ENCODE measurements at places on chromosomes 12 and 14.
A peak's percentile ranks its signal among the peaks of the same experiment; 100 is the strongest.

DNA sequence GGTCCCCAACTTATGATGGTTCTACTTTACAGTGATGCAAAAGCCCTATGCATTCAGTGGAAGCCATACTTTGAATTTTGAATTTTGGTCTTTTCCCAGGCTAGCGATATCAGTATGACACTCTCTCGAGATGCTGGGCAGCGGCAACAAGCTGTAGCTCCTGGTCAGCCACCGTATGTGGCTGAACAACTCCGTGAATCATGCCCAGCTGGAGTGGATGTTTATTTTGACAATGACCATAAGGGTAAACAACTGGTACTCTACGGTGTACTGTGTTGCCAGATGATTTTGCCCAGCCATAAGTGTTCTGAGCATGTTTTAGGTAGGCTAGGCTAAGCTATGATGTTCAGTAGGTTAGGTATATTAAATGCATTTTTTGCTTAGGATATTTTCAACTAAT lies 8.2 kb upstream of the ZNF410 start:
- DNase-seq: no peak

DNA sequence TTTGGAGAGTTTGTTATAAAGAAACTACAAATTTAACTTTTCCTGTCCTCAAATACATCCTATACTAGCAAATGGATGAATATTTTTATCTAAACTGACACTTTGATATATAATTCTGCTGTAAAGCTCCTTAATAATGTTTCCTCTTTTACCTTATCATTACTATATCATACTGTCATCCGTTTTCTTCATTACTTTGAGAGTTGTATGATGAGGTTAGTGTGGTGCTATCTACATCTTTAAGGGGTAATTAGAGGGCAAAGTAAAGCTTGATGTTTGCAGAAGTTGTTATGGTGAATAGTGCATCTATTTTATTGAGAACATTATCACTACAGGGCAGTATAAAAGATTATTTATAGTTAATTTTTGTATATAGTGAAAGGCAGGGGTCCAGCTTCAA lies 36.1 kb downstream of the LIN7A start:
- no peak for DNase-seq

DNA sequence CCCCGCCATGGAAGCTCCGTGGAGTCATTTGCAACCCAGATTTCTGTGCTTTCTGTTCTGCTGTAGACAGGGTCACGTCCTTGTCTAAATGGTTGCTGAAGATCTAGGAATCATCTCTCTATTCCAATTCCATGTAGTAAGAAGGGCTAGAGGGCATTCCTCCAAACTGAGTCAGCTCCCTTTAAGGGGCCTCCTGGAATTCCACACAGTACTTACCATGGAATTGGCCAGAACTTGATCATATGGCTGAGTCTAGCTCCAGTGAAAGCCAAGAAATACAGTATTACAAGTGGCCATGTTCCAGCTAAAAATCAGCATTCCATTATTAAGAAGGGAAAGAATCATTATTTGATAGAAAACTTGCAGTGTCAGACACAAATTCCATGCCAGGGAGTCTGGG lies 171.9 kb downstream of the PRKCH start:
- no peak for DNase-seq

- peak; percentile 87 for DNase-seq
These were observed 52.4 kb upstream of the CAPRIN2 start for GRCh38 chr12:30806989-30807694.

- no peak for DNase-seq
These were observed 12.1 kb upstream of the CNIH1 start for GRCh38 chr14:54453252-54453651.
